Urothelium cell line (cell line): ENCODE measurements at places on chromosomes 5 and 9.
A peak's percentile ranks its signal among the peaks of the same experiment; 100 is the strongest.

DNA sequence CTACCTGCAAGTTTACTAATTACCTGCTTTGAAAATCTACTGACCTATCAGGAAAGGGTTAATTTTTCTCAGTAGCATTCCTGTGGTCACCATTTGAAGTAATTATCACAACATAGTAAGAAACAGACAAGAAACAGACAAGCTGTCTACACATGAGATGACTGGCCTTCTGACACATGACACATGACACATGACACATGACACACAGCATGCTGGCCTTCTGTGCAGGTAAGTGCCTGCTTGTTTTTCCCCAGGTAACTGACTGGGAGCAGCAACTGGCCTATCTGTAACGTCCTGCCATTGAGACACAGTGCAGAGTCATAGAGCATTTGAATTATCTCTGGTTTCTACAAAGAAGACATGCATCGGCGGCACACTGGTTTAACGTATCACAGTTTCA is 222.4 kb downstream of the CTNND2 start:
- no peak for DNase-seq

GRCh38 chr5:132501961-132502931 is 11.7 kb upstream of the IRF1 start:
- DNase-seq: no peak

GRCh38 chr5:15384581-15384980 is 115.4 kb upstream of the FBXL7 start:
- no peak for DNase-seq

GRCh38 chr5:82628364-82628910 is 350.3 kb upstream of the RPS23 start:
- no peak for DNase-seq

DNA sequence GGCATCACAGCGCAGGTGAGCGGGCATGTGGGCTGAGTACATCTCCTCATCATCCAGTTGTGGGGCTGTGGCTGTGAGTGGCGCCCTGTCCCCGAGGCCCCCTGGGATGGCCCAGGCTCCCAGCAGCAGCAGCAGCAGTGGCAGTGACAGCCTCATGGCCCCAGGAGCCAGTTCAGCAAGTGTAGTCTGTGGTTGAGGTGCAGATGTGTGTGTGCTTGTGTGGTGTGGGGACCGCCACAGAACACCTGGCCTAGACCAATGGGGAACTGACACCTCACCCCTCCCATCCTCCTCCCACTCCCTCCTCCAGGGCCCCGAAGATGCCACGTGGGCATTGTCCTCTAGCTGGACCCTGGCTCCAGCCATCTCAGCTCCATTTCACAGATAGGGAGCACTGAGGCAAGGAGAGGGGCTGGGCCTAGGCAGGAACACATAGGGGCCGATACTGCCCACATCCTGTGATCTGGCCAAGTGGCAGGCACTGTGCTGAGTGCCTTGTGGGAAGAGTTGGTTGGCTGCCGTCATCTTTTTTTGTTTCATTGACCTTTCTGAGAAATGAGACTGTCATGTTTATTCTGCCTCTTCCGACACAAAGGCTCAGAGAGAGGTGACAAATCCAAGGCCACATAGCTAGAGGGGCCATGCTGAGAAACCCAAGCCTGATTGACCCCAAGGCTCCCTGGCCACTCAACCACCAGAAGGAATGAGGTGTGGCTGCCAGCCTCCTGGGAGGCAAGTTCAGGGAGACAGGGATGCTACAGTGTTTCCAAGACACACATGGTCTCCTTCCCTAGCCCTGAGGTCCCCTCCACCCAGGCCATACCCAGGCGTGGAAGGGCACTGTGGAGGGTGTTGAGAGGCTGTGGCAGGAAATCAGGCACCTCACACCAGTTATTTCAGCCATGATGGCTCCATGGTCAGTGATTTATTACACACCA is at the start of gene MZB1:
Gene MZB1, minus strand, starts transcription at position 213 of the 938 bp plus-strand sequence. Its CDS starts 57 bp downstream, at position 156.
- no peak for DNase-seq

DNA sequence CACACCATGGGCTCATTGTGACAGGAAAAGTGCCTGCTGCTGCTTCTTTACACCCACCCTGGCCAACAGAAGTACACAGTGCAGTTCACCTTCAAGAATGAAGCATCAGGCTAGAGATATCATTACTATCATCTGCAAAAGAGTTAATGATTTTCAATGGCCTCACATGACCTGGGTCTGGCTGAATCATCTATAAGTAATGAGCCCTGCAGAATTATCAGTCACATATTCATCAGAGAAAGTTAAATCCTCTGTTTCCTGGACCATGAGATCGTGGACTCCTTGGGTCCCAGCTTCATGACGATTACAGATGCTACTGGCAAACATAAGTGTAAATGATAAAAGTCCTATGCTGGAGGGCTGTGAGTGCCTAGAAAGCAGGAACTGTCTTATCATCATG is 8.3 kb downstream of the BAG1 start:
- DNase-seq: no peak

- DNase-seq: peak; percentile 53
These were observed 76.2 kb upstream of the MYO10 start for GRCh38 chr5:17012289-17012688.

DNA sequence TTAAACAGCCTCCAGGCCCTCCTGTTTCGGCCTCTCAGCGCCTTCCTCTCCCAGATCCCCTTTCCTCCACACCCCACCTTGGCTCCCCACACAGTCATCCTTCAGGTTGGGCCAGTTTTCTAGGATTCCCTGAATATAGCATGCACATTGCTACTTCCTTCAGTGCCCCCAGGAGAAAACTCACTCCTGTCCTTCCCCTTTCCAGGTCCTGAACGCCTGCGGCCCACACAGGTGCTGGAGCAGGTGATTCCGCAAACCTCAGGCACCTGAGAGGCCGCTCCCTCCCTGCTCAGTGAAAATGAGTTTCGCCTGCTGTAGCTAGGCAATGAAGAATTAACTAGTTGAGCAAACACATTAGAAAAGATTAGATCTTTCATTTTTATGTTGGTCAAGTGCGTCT is 185.0 kb downstream of the MED10 start:
- no peak for DNase-seq

DNA sequence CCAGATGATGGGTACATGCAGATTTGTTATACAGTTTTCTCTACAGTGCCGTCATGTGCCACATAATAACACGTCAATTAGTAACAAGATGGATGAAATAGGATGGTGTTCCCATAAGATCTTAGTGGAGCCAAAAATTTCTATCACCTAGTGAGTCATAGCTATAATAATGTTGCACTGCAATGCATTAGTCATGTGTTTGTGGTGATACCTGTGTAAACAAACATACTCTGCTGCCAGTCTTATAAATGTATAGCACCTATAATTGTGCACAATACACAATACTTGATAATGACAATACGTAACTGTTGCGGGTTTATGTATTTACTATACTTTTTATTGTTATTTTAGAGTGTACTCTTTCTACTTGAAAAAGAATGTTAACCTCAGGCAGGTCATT is 865.4 kb downstream of the MAT2B start:
- DNase-seq: no peak

GRCh38 chr5:139185589-139185988 is 12.6 kb downstream of the SIL1 start:
- no peak for DNase-seq

DNA sequence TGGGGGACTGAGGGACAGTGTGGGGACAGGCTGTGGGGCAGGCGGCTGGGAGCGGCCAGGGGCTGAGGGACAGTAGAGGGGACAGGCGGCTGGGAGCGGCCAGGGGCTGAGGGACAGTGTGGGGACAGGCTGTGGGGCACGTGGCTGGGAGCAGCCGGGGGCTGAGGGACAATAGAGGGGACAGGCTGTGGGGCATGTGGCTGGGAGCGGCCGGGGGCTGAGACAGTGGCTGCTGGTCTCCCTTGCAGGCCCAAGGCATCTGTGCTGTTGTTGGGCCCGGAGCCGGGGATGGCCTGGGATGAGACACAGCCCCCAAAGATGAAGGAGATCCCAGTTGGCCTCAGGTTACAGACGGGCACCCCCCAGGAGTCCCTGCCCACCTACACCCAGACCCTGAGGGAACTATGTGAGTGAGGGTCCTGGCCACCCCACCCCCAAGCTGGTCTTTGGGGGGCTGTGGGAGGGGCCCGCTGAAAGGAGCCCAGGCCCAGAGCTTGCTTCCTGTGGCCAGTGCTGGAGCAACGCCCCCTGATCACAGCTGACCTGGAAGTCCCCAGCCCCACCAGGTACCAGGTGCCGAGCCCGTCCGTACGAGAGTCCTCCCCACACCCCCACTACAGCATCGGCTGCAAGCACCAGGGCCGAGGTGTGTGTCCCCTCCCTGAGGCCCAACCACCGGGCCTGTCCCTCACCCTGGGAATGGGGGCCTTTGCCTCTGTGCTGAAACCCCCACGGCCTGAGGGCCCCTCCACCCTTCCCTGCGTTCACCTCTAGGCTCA is 593 bp downstream of the STPG3 start:
- no peak for DNase-seq

DNA sequence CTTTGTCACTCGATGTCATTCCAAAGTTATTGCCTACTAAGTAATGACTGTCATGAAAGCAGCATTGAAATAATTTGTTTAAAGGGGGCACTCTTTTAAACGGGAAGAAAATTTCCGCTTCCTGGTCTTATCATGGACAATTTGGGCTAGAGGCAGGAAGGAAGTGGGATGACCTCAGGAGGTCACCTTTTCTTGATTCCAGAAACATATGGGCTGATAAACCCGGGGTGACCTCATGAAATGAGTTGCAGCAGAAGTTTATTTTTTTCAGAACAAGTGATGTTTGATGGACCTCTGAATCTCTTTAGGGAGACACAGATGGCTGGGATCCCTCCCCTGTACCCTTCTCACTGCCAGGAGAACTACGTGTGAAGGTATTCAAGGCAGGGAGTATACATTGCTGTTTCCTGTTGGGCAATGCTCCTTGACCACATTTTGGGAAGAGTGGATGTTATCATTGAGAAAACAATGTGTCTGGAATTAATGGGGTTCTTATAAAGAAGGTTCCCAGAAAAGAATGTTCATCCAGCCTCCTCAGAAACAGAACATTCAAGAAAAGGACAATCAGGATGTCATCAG is 11.3 kb downstream of the TLR4 start:
- no peak for DNase-seq

GRCh38 chr9:130313103-130313858 is 47.7 kb downstream of the HMCN2 start:
- no peak for DNase-seq

DNA sequence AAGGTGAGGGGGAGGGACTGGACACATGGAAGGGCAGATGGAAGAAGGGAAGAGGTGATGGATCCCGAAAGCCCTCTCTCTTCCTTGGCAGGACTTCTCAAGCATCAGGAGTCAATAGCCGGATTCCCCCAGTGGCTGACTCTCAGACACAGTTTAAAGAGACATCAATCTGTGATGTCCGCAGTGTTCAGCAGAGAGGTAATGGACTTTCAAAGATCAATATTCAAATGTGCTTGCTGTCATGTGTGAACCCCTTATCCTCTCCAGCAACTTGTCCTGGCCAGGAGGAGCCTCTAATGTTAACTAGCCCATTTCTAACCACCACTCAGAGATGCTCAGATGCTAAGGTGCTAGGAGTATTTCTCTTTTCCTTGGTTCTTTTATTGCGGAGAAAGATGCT is 392.2 kb downstream of the IRX1 start:
- DNase-seq: no peak

DNA sequence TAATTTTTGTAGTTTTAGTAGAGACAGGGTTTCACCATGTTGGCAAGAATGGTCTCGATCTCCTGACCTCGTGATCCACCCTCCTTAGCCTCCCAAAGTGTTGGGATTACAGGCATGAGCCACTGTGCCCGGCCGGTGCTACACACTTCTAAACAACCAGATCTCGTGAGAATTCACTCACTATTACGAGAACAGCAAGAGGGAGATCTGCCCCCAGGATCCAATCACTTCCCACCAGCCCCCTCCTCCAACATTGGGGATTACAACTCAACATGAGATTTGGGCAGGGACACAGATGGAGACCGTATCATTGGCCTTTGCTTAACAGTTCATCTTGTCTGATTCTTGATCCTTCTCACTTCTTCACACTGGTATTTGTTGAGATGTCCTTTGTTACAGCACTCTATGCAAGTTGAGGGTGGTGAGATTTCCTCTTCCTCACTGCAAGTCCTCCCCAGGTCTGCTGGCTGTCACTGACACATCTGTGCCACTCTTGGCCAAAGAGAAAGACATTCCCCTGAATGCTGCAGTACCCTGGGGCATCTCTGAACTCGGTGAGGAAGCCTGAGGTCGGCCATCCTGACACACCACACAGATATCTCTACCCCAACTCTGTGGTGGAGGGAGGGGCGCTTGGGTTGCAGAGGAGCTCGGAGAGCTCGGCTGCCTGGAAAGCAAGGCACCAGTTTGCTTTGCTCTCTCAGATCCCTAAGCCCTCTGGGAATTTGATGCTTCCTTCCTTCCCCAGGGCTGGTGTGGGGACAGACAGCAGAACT is 4.2 kb upstream of the SUB1 start:
- DNase-seq: no peak

DNA sequence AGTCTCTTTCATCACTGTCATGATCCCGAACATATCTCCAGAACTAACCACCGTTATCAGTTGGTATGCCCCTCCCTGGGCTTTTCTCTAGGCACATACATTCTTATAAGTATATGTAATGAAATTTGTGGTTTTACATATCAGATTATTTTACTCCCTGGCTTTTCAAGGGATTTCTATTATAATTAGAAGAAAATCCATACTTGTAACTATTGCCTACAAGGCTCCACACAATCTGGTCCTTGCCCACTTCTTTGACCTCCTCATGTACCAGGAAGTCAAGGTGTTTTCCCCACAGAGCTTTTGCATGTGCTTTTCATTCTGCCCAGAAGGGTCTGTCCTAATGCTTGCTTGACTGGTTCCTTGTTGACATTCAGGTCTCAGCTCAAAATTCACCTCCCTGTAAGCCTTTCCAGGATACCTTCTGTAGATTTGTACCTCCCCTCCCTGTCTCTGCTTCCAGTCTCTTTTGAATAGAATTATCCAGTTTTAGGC is 33.6 kb upstream of the HSD17B4 start:
- no peak for DNase-seq

GRCh38 chr5:119405419-119405818 is 46.9 kb upstream of the HSD17B4 start:
- no peak for DNase-seq

- DNase-seq: no peak
These were observed 205.5 kb downstream of the ARRDC3 start for GRCh38 chr5:91177639-91178038.

- peak; percentile 8 for DNase-seq
These were observed 171.3 kb downstream of the ST8SIA4 start for GRCh38 chr5:100731768-100732167.

GRCh38 chr5:137607771-137608170 is 108.6 kb upstream of the SPOCK1 start:
- DNase-seq: no peak

- no peak for DNase-seq
These were observed 361.4 kb upstream of the RFX3 start for GRCh38 chr9:3887221-3887653.

GRCh38 chr5:113213551-113214425 is 221.0 kb downstream of the TSSK1B start:
- DNase-seq: no peak

DNA sequence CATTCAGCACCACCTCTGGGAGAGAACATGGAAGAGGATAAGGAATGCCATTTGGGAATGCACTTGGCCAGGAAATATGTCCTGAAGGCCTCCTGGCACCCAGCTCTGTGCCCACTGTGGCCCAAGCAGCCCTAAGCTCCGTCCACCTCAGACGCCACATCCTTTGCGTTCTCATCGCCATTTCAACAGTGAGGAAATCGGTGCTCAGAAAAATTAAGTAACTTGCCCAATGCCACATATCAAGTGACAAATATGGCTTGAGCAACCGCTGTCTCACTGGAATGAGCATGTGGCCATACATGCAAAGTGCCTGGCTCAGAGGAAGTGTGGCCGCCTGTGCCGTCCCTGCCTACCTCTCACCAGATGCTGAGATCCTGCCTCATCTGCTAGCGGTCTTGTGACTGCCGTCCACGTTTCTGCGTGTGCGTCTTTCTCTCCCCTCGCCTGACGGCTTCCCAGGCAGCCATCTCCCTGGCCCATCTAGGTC is 984 bp upstream of the DOK3 start:
- no peak for DNase-seq
